Stimulated activated CD4-positive, alpha-beta T cell treated with anti-CD3 and anti-CD28 coated beads, Interleukin-15, amount 100 ng/mL, for 48 hours (primary cell): ENCODE measurements at places on chromosomes 16 and 17.
A peak's percentile ranks its signal among the peaks of the same experiment; 100 is the strongest.

- DNase-seq = no peak
Measured at GRCh38 chr17:12231355-12231682, 210.6 kb downstream of the MAP2K4 start.

- no peak for DNase-seq
Measured at GRCh38 chr16:53598511-53599275, 95.7 kb upstream of the AKTIP start.

DNA sequence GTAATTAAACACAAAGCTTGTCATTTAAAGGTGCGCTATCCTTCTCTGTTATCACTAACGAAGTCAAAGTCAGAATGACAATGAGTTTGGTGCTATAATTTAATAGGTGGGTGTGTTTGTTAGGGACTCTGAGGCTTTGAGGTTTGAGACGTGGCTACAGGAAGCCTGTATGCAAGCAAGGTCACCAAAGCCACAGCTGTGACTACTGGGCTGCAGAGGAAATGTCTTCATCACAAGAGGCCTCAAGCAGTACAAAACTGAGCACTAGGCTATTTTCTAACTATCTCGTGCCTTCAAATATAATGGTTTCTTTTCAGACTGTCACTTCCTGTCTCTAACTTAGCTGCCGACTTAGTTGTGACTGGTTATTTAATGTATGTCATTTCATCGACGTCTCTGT is 141.2 kb downstream of the AATF start:
- peak; percentile 14 for DNase-seq

GRCh38 chr17:17989081-17989480 is 16.4 kb downstream of the DRC3 start:
- DNase-seq = no peak

- no peak for DNase-seq
Measured at GRCh38 chr16:87107201-87107600, 210.0 kb downstream of the C16orf95 start.

DNA sequence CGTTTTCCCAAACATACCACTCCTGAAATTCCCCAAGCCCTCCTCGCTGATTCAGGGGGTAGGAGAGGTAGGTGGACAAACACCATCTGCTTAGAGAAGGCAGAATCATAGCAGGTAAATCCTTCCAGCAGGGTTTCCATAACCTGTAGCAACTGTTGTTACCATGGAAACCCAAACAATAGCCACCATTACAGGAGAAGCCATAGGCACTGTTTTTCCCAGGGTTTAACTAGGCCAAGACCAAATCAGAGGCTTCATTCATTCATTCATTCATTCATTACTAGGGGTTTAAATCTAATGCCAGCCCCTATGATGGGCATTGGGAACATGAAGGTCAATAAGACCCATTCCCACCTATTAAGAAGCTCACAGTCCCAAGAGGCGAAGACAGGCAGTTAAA is 25.5 kb upstream of the CIITA start:
- DNase-seq = no peak

- DNase-seq = no peak
Measured at GRCh38 chr16:79848719-79849118, 248.2 kb upstream of the MAF start.

DNA sequence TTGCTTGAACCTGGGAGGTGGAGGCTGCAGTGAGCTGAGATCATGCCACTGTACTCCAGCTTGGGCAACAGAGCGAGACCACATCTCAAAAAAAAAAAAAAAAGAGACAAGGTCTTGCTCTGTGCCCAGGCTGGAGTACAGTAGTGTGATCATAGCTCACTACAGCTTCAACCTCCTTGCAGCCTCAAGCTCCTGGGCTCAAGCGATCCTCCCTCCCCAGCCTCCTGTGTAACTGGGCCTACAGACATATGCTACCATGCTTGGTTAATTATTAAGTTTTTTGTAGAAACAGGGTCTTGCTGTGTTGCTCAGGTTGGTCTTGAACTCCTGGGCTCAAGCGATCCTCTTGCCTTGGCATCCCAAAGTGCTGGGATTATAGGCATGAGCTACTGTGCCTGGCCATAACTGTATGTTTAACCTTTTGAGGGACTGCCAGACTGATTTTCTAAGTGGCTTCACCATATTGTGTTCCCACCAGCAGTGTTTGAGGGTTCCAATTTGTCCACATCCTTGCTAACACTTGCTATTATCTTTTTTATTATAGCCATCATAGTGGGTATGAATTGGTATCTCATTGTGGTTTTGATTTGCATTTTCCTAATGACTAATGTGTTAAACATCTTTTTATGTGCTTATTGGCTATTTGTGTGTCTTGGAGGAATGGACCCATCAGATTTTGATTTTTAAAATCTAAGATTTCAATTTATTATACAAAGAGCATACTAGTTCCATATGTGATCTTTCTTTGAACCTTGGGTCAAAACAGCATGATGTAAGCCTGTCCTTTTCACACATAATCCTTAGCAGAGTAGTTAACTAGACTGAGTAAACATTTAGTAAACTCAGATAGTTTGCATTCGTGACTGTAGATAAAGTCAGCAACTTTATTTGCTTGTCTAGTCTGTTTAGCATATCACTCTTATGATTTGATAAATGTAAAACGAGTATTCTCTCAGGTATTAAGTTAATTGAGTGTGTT is 38.1 kb upstream of the KPNB1 start:
- DNase-seq = no peak

GRCh38 chr17:40038882-40039513 is 15.2 kb downstream of the MED24 start:
- DNase-seq = no peak
